ENCODE measurements at places on chromosomes 16 and 17.

DNA sequence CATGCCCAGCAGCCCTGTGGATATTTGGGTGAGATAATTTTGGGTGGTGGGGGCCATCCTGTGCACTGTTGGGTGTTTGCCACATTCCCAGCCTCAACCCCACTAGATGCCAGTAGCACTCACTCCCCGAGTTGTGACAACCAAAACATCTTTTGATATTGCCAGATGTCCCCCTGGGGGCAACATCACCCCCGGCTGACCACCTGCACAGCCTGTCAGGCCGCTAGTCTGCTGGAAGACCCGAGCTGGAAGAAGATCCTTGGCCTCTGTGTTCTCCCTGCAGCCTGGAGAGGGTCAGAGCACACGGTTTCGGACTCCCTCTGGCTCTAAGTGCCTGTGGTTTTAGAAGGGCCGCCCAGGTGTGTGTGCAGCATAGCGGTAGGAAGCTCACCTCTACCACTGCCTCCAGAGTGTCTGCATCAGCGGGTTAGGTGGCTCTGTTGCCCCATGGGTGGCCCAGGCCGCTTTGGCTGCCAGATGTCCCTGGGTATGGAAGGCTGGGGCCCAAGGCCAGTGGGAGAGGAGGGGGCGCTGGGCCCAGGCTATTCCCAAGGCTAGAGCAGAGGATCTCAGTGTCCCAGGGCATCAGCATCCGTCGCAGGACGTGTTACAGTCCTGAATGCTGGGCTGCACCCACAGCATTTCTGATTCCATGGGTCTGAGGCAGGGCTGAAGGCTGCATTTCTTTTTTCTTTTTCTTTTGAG, 195.8 kb upstream of the GSE1 start:
- no peak for DNase-seq

- DNase-seq, result no peak
These were observed 9.7 kb downstream of the CRAMP1 start for GRCh38 chr16:1621851-1622250.

DNA sequence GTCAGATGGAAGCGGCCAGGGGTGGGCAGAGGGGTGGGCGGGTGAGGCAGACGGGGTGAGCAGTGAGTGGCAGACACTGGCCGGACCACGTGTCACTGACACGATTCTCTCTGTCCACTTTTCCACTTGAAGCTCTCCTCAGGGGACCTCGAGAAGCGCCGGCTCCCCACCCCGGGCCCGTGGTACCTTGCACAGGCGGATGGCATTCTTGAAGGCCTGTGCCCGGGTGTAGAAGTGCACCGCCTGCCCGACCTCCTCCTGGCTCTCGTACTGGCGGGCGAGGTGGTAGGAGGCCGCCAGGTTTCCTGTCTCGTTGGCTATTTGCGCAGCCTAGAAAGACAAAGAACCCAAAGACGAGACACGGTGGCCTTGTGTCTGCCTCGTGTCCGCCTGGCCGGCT, 9.1 kb upstream of the TMEM204 start:
- DNase-seq, result no peak

- DNase-seq, result peak; percentile 33
These were observed 2.7 kb downstream of the SOCS1 start for GRCh38 chr16:11253009-11253994.

- no peak for DNase-seq
These were observed 46.4 kb downstream of the TNFRSF13B start for GRCh38 chr17:16925461-16926060.
